ENCODE measurements at places on chromosomes 11 and 22. TPM values are rescaled to one million over a fixed set of nuclear protein-coding genes. Genes with fewer than 3 reads are reported as not detected.

The FGF19 gene
- not detected for total RNA-seq

DNA sequence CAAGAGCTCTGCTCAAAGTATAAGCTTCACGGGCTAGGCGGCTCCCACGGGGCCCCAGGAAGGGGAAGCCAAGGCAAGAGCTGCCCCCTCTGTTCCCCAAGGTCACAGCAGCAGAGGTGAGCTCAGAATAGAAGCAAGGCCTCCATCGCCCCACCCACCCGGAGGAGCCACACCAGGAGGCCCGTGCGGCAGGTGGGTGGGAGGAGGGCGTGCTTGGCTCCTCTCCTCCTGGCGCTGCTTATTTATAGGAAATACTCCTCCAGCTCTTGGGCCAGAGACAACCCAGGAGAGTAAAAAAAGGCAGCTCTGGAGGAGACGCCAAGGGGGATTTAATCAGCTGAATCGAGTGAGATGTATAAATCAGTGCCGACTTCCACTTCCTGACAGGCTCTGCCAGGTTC is 87.8 kb downstream of the FEZ1 start:
- no peak overlapping the region for H3K27ac ChIP-seq
- H3K36me3 ChIP-seq, result no peaks in the 10 kb centered on the region
- DNase-seq, result no peak
- peaks cover 5% of the 10 kb centered on the region for H3K4me1 ChIP-seq

DNA sequence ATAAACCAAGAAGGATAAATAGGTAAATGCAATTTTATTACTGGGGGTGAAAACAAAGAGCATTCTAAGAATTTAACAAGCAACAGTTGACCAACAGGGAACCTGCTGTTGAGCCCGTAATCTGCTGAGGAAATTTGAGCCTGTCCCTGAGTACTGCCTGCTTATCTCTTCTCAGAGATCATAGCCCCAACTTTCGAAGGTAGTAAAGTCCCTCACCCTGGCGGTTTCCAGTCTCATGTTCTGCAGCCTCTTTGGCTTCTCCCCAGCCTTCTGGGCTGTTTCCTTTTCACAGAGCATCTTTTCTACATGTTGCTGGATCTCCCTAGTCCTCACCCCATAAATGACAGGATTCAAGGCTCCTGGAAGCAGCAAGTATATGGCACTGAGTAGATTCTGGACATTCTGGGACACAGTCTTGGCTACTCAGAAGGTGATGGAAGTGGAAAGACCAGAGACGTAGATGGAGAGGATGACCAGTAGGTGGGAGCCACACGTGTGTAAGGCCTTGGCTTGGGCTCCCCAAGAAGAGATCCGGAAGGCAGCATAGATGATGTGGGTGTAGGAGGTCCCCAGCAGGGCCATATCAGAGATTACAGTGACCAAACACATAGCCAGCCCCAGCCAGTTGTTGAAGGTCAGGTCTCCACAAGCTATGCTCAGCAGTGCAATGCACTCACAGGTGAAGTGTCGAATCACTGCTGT is 51.6 kb downstream of the RRM1 start:
- no peak for DNase-seq
- no peaks in the 10 kb centered on the region for H3K27me3 ChIP-seq
- H3K36me3 ChIP-seq, result peaks cover 1% of the 10 kb centered on the region

- H3K27ac ChIP-seq, result no peak overlapping the region
- no peak for DNase-seq
- H3K4me3 ChIP-seq, result no peak overlapping the region
- H3K4me1 ChIP-seq, result no peaks in the 10 kb centered on the region
Observed at GRCh38 chr22:29994027-29994715, 86.1 kb upstream of the HORMAD2 start.

DNA sequence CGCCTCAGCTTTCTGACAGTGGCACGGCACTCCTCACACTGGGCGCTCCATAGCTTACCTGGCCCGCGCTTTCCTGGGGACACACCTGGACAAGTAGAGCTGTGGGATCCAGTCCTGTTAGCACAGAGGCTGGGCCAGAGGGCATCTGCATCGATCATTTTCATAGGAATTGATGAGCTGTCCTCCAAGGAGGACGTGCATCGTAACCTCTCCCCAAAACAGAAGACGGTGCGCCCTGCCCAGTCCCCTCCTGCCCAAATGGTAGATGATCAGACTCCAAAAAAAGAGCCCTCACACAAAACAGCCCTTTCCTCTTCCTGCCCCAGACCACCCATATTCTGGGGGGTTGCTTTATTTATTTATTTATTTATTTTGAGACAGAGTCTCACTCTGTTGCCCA is 161.2 kb downstream of the CTTN start:
- no peaks in the 10 kb centered on the region for H3K4me1 ChIP-seq
- DNase-seq, result no peak
- no peaks in the 10 kb centered on the region for H3K27me3 ChIP-seq
- no peak overlapping the region for H3K27ac ChIP-seq
- H3K4me3 ChIP-seq, result no peak overlapping the region

The MRGPRE gene
- not detected for total RNA-seq

The TMEM258 gene
- total RNA-seq, result 26.4 TPM

The LRFN4 gene
- 60.5 TPM for total RNA-seq

The OR5AR1 gene
- not detected for total RNA-seq

The LBHD1 gene
- total RNA-seq, result not detected

- DNase-seq, result no peak
- H3K36me3 ChIP-seq, result no peaks in the 10 kb centered on the region
- H3K4me3 ChIP-seq, result no peak overlapping the region
- no peak overlapping the region for H3K27ac ChIP-seq
- H3K27me3 ChIP-seq, result peaks cover 26% of the 10 kb centered on the region
Observed at GRCh38 chr11:44319552-44320288, 9.8 kb upstream of the ALX4 start.

The PDGFB gene
- 8.9 TPM for total RNA-seq

- H3K27me3 ChIP-seq, result no peaks in the 10 kb centered on the region
- DNase-seq, result no peak
- no peak overlapping the region for H3K4me3 ChIP-seq
- peaks cover 64% of the 10 kb centered on the region for H3K36me3 ChIP-seq
- no peak overlapping the region for H3K27ac ChIP-seq
Observed at GRCh38 chr11:117185736-117186430, 7.3 kb downstream of the SIDT2 start.

- no peaks in the 10 kb centered on the region for H3K36me3 ChIP-seq
- peak overlapping the region; percentile 41 for H3K27ac ChIP-seq
- H3K27me3 ChIP-seq, result no peaks in the 10 kb centered on the region
- no peak for DNase-seq
- peaks cover 7% of the 10 kb centered on the region for H3K4me1 ChIP-seq
- peak overlapping the region; percentile 99 for H3K4me3 ChIP-seq
Observed at GRCh38 chr22:43014316-43014868, 557 bp downstream of the PACSIN2 start.

DNA sequence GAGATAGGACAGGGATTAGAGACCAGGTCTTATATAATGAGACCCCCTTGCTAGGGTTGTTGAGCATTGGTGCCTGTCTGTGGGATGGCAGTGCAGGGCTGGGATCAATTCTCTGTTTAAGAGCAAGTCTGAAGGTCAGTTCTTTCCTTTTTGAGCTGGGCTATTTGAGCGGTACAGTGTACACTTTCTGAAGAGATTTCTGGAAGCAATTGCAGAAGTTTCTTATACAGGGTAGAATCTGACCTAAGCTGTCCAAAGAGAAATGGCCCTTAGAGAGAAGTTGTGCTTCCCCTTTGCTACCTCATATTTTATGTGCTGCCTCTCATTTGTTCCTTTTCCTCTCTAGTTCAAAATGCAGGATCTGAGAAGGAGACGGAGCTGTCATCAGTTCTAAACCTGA is 35.8 kb downstream of the CSTPP1 start:
- no peak for DNase-seq
- no peak overlapping the region for H3K27ac ChIP-seq
- H3K27me3 ChIP-seq, result no peaks in the 10 kb centered on the region
- H3K4me3 ChIP-seq, result no peak overlapping the region
- H3K36me3 ChIP-seq, result no peaks in the 10 kb centered on the region

GRCh38 chr11:104487046-104487806 is 323.3 kb upstream of the PDGFD start:
- H3K27me3 ChIP-seq, result no peaks in the 10 kb centered on the region
- H3K36me3 ChIP-seq, result no peaks in the 10 kb centered on the region
- H3K4me1 ChIP-seq, result no peaks in the 10 kb centered on the region

The MMP10 gene
- total RNA-seq, result not detected

The LAYN gene
- total RNA-seq, result 27.2 TPM

DNA sequence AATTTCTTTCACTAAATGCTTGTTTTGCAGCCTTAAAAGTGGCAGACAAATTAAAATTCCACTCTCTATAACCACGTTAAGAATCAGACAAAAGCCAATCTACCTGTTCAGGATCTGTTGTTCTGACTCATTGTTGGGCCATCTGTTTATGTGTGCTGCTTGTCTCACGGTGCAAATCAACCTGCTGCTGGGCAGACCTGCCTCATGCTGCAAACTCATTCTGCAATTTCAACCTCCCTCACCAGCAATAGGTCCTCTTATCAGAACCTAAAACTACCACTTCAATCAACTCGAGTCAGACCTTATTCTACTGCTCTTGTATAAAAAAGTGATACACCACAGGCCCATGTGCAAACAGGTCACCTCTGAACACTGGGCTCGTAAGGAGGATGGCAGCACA is 75.1 kb downstream of the LARGE2 start:
- no peak overlapping the region for H3K4me3 ChIP-seq
- DNase-seq, result no peak
- no peaks in the 10 kb centered on the region for H3K27me3 ChIP-seq
- H3K36me3 ChIP-seq, result no peaks in the 10 kb centered on the region
- H3K4me1 ChIP-seq, result peaks cover 7% of the 10 kb centered on the region

- peaks cover 38% of the 10 kb centered on the region for H3K27me3 ChIP-seq
- no peak overlapping the region for H3K27ac ChIP-seq
- no peak for DNase-seq
- peaks cover 19% of the 10 kb centered on the region for H3K4me1 ChIP-seq
- H3K4me3 ChIP-seq, result peak overlapping the region; percentile 45
Observed at GRCh38 chr11:43580735-43581369, 99.7 kb upstream of the HSD17B12 start.

The ABTB2 gene
- 7.9 TPM for total RNA-seq

- DNase-seq, result no peak
- H3K4me1 ChIP-seq, result no peaks in the 10 kb centered on the region
- H3K4me3 ChIP-seq, result no peak overlapping the region
- H3K27me3 ChIP-seq, result no peaks in the 10 kb centered on the region
- H3K27ac ChIP-seq, result no peak overlapping the region
Observed at GRCh38 chr11:122754553-122755322, 83.6 kb upstream of the CRTAM start.

DNA sequence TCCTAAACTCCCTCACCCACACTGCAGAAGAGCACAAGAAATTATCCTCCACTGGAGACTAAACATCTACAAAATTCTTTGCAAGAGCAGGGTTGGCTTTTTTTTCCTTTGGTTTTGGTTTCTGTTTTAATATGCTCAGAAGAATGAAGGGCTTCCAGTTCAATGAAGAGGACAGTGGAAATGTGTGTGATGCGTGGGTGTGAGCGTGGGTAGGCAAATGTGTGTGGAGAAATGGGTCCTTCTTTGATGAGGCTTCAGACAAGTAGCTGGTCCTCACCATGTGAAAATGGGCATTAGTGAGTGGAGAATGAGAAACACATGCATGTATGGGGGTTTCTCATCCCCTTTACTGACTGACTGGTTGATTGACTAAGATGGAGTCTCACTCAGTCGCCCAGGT is 263.3 kb upstream of the SYN3 start:
- peaks cover 5% of the 10 kb centered on the region for H3K36me3 ChIP-seq
- DNase-seq, result no peak
- no peak overlapping the region for H3K27ac ChIP-seq
- no peaks in the 10 kb centered on the region for H3K4me1 ChIP-seq

GRCh38 chr11:13958641-13959400 is 3.7 kb upstream of the SPON1 start:
- peaks cover 7% of the 10 kb centered on the region for H3K27me3 ChIP-seq
- no peak overlapping the region for H3K4me3 ChIP-seq
- no peak overlapping the region for H3K27ac ChIP-seq
- H3K36me3 ChIP-seq, result no peaks in the 10 kb centered on the region
- peaks cover 7% of the 10 kb centered on the region for H3K4me1 ChIP-seq

The SLC25A45 gene
- 11.4 TPM for total RNA-seq

Data from ascending aorta (tissue), 2 donors.